Psoas muscle (tissue), 8 donors: ENCODE measurements at places on chromosomes 2 and 18.

GRCh38 chr2:203261326-203262159 is 22.7 kb downstream of the CYP20A1 start:
- no peaks in the 10 kb centered on the region for H3K4me1 ChIP-seq
- no peaks in the 10 kb centered on the region for H3K27me3 ChIP-seq
- no peak overlapping the region for H3K4me3 ChIP-seq
- no peak overlapping the region for H3K27ac ChIP-seq
- DNase-seq, result no peak

DNA sequence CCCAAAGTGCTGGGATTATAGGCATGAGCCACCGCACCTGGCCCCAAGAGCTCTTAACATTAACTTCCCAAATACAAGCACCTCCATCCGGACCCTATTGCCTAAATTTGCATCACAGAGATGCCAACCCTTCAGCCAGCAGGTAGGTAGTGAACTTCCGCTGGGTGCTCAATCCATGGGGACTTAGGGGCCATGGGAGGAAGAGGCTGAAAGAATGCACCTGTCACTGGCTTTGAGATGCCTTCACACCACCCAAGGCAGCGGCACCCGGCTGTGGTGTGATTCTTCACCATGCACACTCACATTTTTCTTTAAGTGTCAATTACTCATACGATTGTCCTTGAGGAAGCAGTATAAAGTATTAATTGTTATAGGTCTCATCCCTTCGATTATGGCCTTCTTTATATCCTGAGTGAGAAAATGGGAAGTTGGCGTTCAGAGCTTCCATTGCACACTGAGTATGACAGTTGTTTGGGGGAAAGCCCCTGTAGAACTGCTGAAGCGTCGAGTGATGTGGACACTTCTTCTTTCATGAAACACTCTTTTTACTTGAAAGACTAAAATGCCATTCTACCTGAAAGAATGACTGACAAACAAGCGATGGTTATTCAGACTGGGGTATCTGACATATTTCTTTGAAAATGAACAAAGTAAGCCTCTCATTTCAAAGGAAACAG is 51.8 kb upstream of the BIN1 start:
- DNase-seq, result no peak
- H3K4me1 ChIP-seq, result peaks cover 22% of the 10 kb centered on the region
- H3K4me3 ChIP-seq, result no peak overlapping the region
- H3K36me3 ChIP-seq, result no peaks in the 10 kb centered on the region
- no peak overlapping the region for H3K27ac ChIP-seq

DNA sequence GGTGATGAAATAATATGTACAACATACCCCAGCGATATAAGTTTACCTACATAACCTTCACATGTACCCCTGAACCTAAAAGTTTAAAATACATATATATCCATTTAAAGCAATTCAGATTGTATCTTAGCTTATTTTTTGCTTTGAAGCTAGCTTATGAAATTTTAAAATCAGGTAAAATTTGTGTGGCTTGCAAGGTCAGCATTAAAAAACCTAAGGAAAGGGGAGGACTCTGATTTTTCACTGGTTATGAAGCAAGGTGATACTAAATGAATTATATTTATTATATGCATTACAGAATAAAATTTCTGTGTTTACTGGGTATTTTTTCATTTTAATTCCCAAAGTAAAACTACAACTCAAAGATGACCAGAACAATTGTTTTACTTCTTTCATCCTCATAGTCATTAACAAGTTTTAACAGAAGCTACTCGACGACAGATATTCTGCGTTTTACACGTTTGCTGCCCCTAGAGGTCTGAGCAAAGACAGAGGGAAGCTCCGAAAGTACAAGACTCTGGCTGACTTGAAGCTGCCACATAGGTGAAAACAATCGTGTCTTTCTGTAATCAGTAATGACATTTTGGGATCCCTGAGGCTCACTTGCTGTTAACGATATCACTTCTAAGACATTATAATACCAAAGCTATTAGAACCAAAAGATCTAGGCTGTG is 17.1 kb downstream of the PKP4 start:
- H3K27me3 ChIP-seq, result no peaks in the 10 kb centered on the region
- no peak overlapping the region for H3K27ac ChIP-seq
- H3K4me3 ChIP-seq, result no peak overlapping the region

- no peaks in the 10 kb centered on the region for H3K36me3 ChIP-seq
- H3K27ac ChIP-seq, result no peak overlapping the region
- H3K4me3 ChIP-seq, result no peak overlapping the region
- no peaks in the 10 kb centered on the region for H3K4me1 ChIP-seq
- DNase-seq, result no peak
Measured at GRCh38 chr2:207497596-207497995, 32.2 kb upstream of the CREB1 start.

DNA sequence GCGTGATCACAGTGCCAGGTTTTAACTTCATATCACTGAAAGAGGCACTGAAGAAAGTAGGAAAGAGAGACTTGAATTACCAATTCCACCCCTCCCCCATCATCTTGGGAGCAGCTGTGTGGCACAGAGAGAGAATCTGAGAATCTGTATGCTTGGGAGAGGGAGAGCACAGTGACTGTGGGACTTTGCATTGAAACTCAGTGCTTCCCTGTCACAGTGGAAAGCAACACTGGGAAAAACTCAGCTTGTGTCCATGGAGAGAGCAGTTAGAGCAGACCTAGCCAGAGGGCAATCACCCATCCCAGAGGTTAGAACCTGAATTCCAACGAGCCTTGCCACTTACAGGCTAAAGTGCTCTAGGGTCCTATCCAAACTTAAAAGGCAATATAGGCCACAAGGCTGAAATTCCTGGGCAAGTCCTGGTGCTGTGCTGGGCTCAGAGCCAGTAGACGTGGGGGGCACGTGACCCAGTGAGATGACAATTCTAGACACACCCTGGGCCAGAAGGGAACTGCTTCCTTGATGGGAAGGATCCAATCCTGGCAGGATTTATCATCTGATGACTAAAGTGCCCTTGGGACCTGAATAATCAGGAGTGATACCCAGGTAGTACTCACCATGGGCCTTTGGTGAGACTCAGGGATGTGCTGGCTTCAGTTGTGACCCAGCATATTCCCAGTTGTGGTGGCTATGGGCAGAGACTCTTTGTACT is 15.5 kb upstream of the ABCB11 start:
- H3K36me3 ChIP-seq, result no peaks in the 10 kb centered on the region
- no peak overlapping the region for H3K4me3 ChIP-seq
- no peak overlapping the region for H3K27ac ChIP-seq
- H3K4me1 ChIP-seq, result no peaks in the 10 kb centered on the region
- no peak for DNase-seq

- H3K36me3 ChIP-seq, result no peaks in the 10 kb centered on the region
- DNase-seq, result no peak
- no peak overlapping the region for H3K4me3 ChIP-seq
- H3K27me3 ChIP-seq, result no peaks in the 10 kb centered on the region
- H3K27ac ChIP-seq, result no peak overlapping the region
- H3K4me1 ChIP-seq, result no peaks in the 10 kb centered on the region
Measured at GRCh38 chr2:206873423-206873822, 65.9 kb upstream of the CPO start.

- peaks cover 4% of the 10 kb centered on the region for H3K4me1 ChIP-seq
- no peaks in the 10 kb centered on the region for H3K27me3 ChIP-seq
- no peak for DNase-seq
- no peaks in the 10 kb centered on the region for H3K36me3 ChIP-seq
- H3K4me3 ChIP-seq, result no peak overlapping the region
Measured at GRCh38 chr2:203803053-203803429, 64.5 kb upstream of the CTLA4 start.
